ENCODE measurements at places on chromosomes 4 and X. TPM values are rescaled to one million over a fixed set of nuclear protein-coding genes. Genes with fewer than 3 reads are reported as not detected.

Gene FHIP1A
- 13.0 TPM for total RNA-seq

- no peak for DNase-seq
These were observed 279.9 kb downstream of the ASMT start for GRCh38 chrX:1894740-1895139.

- DNase-seq: no peak
These were observed 1509.6 kb downstream of the ADGRL3 start for GRCh38 chr4:62709618-62710252.

- no peak for DNase-seq
These were observed 56.1 kb downstream of the CCSER1 start for GRCh38 chr4:90183254-90183653.

Gene MSX1
- 6.1 TPM for total RNA-seq

DNA sequence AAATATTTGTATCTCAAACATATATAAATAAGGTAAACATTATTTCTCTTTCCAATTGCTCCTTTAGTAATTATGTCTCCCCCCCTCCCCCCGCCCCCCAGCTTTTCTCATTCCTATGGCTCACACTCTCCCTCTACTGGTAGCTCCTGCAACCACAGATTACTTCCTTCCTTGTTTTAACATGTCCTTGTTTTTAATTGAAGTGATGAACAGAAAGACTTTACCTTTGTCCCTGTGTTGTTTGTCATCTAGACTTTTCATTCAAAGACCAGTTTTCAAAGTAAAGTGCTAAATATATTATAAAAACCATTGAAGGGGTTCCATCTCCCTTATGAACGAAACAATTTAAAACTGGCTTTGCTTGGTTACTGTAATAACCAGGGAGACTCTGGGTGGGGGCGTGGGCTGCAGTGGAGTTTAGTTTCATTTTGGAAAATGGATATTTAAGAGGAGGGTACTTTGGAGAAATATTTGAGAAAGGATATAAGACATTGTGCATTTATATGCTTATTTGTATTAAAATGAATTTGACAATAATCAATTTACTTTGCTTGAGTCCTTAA lies 352.9 kb downstream of the RAPGEF2 start:
- no peak for DNase-seq

Gene TMEM150C
- total RNA-seq: 12.1 TPM

- no peak for DNase-seq
These were observed 157.9 kb downstream of the GBA3 start for GRCh38 chr4:22850630-22851029.

- no peak for DNase-seq
These were observed 30.4 kb downstream of the LRIT3 start for GRCh38 chr4:109878355-109878754.

Gene CDX4
- not detected for total RNA-seq

Gene NDST3
- total RNA-seq: not detected

- DNase-seq: no peak
These were observed 29.9 kb downstream of the TKTL1 start for GRCh38 chrX:154325541-154325940.

GRCh38 chr4:8595237-8596087 lies 2.9 kb downstream of the CPZ start:
- no peak for DNase-seq

Gene NLGN3
- 0.97 TPM for total RNA-seq

- no peak for DNase-seq
These were observed 643 bp downstream of the SRP72 start for GRCh38 chr4:56468097-56468422.

DNA sequence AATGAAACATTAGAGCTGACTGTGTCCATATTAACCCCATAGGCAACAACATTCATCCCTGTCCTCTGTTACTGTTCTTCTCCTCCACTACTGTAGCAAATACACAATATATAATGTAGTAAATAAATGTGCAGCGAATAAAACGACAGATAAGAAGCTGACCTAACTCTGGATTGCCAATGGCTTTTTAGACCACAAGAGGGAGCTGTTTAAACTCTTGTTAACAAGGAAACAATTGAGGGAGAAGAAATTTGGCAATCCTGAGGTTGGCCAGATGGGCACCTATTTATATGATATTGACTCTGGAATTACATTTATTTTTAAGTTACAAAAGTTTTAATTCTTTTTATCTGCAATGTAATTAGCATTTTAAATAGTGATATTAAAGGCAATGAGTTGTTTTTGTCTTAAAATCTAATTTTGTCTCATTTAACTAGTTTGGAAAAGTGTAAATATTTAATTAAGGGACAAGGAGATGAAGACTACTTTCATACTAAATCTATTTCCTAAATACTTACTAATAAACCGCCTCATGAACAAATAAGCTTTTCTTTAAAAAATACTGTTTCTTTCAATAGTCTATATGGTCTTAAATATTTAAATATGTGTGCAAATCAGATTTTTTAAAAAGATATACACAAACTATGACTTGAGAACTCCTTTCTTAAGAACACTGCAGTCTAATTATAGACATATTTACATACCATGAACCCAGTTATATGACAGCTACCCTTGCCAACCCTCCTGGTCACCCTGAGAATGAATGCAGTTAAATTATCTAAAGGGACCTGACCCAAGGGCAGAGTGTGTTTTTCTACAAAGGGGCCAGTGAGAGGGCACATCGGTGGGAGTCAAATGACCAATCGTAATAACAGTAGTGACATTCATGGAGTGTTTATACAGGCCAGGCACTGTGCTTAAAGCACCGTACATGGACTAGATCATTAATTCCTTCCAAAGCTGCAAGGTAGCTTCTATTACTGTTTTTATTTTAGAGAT lies 52.9 kb upstream of the HPF1 start:
- DNase-seq: no peak

- DNase-seq: no peak
These were observed 148.4 kb upstream of the SFRP2 start for GRCh38 chr4:153937289-153937688.

- peak; percentile 27 for DNase-seq
These were observed 39.4 kb upstream of the NDP start for GRCh38 chrX:44012484-44013096.

Gene PPP1R3F
- 17.5 TPM for total RNA-seq

- DNase-seq: no peak
These were observed 25.3 kb downstream of the USP46 start for GRCh38 chr4:52633846-52634245.

DNA sequence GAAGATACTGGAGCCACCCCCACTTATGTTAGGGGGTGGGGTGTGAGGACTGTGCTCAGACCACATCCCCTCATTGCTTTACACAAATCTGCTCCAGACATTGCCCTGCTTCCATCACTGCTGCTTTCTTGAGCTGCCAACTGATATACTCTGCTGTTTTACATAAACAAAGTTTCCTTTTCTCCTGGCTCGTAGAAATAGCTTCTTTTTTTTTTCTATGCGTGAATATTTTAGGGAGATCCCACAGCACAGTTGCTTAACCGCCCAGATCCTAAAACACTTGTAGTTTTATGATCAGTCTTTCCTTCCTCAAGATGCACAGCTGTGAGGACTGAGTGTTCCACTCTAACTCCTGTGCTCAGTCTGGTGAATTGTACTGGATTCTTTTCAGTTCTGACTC lies 768.4 kb downstream of the PCDH18 start:
- no peak for DNase-seq

DNA sequence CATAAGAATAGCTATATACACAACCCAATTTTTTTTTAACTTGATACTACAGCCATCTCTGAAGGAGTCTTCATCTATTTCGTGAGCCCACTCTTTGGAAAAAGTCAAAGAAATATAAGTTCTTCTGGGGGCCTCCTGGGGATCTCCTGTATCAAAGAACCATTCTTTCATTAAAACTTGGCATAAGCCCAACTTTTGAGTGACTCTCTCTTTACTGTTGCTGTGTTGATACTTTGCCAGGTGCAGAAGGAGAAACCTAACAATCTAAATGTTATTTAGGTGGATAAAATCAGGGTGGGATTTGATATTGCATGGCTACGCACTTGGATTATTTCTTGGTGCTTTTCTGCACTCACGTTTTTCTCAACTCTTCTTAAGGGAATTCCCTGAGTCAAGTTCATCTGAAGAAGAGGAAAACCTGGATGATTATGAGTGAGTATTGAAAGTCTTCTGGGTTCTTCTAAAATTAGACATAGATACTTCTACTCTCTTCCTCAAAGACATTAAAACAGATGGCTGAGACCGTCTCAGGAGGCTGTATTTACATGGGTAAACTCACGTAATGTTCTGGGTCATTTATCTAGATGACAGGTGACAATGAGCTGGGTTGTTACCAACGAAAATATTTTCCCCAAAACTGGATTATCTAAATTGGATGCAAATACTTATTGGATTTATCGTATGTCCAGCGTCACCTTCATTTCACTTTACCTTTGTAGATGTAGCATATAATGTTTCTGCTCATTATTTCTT lies 25.2 kb downstream of the BMX start:
- no peak for DNase-seq

Gene SPANXA2
- not detected for total RNA-seq

- no peak for DNase-seq
These were observed 92.7 kb upstream of the RPL34 start for GRCh38 chr4:108527723-108528122.

Gene PRRG1
- 11.1 TPM for total RNA-seq

GRCh38 chr4:156144961-156145360 lies 191.3 kb upstream of the CTSO start:
- no peak for DNase-seq

GRCh38 chrX:134244043-134244442 lies 7.1 kb downstream of the CCDC160 start:
- DNase-seq: no peak

Gene DDX53
- not detected for total RNA-seq

GRCh38 chr4:83569429-83569828 lies 33.5 kb downstream of the GPAT3 start:
- DNase-seq: no peak

GRCh38 chrX:25084446-25084845 lies 68.7 kb upstream of the ARX start:
- DNase-seq: no peak

DNA sequence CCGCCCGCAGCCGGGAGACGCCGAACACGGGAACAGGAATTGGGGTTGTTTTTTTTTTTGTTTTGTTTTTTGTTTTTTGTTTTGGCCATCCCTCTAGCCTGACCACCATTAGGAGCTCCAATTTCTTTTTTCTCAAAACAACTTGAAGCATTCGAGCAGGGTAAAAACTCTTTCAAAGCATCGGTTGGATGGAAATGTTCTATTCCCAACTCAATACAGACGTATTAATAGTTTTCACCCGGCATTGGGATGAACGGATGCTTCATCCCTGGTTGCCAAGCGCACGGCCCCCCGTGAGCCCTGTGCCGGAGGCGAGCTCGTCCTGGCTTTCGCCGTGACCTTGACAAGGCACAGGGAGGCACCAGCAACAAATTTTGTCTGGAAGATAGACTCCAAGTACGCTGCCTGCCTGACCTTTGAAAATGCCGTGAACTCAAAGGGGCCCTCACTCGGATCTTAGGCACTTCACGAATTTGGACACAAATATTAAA lies 352 bp upstream of the MAP3K15 start:
- DNase-seq: no peak

Gene AFF2
- total RNA-seq: 0.81 TPM

Gene ARHGEF38
- not detected for total RNA-seq

- no peak for DNase-seq
These were observed 20.2 kb upstream of the IL2 start for GRCh38 chr4:122476745-122477144.

Gene LRRC66
- total RNA-seq: 0.27 TPM

DNA sequence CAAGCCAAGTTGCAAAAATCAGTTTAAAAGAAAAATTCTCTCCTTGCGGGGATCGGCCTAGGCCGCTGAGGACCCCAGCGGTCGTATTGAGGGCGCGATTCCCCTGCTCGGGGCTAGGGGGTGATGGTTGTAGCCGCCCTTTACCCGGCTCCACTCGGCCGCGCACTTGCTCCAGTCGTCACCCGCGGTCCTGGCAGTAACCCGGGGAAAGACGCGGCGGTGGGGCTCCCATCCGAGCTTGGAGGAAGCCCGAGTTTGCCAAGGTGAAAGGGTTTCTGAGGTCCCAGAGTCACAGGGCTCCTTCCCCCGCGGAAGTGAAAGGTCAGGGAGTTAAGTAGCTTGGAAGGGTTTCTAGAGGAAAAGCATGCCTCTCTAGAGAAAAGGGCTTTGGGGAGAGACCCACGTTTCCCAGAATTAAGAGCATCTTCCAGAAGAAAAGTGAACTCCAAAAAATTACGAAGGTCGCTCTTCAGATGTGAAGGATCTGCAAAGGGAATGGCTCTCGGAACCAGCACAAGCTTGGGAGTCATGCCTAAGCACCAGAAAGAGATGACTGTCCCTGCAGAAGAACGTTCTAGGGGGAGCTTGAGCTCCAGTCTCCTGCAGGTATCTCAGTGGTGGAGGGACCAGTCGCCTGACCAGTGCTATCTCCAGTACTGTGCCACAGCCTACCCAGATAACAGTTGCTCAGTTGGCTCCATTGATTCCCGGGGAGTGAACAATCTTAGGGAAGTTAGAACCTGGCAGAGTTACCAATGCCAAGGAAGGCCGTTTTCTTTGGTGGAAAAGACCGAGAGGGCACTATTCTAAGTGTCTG lies 875 bp downstream of the LAP3 start:
- peak; percentile 58 for DNase-seq

DNA sequence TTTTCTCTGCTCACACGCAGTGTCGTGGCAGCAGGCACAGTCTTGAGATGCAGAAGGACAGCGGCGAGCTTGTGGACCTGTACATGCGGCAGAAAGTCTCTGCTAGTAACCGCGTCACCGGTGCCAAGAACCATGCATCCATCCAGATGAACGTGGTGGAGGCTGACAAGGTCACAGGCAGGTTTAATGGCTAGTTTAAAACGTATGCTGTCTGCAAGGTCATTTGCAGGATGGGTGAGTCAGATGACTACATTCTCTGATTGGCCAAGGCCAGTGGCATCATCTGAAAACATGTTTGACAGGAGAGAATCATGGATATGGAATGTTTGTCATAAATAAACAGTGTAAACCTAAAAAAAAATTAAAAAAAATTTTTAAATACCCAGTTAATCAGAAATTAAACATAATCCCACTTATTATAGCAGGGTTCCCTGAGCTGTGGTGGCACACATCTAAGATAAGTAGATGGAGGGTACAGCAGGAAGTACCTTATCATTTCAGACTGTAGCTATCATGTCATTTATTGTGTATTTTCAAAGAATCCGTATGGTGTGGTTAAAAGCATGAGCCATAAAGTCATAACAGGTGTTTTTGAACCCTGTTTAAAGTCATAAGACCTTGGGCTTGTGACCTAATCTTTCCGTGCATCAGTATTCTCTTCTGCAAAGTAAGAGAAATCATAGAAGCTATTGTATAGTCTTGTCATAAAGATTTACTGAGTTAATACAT lies 7.5 kb upstream of the BMP2K start:
- no peak for DNase-seq

Gene MAOB
- total RNA-seq: 98.1 TPM

DNA sequence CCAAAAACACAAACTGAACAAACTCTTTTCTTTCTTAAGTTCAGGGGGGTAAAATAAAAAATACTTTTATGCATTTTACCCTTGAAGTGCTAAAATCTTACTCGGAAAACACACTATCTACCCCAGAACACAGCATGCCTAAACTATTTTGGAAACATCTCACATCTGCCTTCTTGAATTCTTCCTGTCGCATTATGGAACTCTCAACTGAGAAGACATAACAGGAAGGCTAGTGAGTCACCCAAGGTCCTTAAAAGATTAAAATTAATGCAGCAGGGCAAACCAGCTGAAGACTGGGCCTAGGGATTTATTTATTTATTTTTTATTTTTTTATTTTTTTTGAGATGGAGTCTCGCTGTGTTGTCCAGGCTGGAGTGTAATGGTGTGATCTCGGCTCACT lies 208.2 kb downstream of the APBB2 start:
- DNase-seq: no peak

Gene SSX2
- not detected for total RNA-seq
